AG04450 (cell line): ENCODE measurements at places on chromosomes 2 and 18.

GRCh38 chr2:67456428-67456827 is 59.3 kb downstream of the ETAA1 start:
- DNase-seq: no peak

DNA sequence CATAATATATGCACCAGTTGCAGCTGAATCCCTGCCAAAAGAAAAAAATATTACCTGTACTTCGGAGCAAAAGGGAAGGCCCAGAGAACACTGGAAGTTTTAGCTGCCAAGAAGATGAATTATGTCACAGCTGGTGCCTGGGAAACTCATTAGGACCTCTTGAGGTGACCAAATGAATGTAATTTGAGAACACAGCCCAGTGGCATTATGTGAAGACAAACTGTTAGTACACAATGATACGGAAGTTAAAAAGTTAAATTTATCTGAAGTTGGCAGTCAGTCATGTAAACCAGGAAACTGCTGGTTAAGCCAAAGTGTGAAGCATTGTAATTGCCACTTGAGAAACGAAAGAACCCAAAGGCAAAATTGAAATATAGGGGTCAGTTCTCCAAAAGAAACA is 80.7 kb downstream of the EML4 start:
- no peak for DNase-seq

DNA sequence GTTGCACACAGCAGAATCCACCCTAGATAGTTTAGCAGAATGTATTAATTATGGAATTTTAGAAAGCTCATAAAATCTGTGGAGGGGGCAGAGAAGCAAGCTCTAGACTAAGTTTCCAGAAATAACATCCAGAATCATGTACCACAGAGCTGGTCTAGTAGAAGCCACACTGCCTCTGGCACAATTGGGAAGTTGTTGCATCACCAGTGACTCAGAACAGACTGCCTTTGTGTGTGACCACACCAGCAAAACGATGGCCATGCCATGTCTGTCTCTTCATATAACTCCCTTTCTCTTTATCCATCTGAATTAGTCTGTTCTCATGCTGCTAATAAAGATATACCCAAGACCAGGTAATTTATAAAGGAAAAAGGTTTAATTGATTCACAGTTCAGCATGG is 158.9 kb downstream of the CCDC148 start:
- no peak for DNase-seq

DNA sequence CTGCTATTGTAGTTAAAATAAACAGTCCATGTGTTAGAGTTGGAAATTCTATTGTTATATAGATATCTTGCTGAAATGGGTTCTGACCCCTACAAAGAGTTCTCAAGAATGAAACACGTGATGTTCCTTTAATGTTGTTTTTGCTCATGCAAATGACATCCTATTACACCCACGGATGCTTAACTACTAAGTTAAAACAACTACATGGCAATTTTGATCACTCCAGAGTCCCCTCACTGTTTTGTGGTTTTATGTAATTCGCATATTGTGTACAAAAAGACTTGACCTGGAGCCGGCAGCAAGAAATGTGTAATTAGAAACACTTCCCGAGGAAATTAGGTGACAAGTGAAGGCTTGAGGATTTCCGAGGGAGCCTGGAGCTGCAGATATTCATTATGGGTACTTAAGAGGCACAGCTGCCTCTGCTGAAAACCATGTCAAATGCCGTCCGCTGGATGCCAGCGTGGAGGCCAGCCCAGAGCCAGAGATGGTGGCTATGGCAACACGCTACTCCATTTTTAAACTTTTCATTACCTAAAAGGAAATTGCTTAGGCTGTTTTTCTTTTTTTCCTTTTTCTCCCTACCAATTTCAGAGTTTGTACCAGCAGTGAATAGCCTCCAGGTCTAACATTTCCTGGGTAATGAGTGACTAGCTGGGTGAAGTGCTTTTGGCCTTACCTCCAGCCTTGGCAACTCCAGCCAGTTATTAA is 21.0 kb upstream of the CABLES1 start:
- DNase-seq: no peak

DNA sequence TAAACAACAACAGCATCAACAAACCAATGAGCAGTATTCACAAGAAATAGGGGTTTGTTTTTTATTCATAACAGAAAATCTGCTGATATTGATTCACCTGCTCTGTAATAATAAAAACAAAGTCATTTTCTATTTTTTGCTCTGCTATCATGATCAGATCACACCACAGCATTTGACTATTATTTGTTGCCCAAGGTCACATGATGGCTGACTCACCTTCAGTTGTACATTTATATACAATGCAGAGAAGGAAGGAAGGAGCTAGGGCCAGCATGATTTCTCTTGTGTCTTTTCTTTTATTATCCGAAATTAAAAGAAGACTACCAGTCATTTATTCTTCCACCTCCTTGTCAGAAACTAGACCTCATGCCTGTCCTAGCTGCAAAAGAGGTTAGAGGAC is 1427.7 kb upstream of the CELF4 start:
- DNase-seq: no peak

DNA sequence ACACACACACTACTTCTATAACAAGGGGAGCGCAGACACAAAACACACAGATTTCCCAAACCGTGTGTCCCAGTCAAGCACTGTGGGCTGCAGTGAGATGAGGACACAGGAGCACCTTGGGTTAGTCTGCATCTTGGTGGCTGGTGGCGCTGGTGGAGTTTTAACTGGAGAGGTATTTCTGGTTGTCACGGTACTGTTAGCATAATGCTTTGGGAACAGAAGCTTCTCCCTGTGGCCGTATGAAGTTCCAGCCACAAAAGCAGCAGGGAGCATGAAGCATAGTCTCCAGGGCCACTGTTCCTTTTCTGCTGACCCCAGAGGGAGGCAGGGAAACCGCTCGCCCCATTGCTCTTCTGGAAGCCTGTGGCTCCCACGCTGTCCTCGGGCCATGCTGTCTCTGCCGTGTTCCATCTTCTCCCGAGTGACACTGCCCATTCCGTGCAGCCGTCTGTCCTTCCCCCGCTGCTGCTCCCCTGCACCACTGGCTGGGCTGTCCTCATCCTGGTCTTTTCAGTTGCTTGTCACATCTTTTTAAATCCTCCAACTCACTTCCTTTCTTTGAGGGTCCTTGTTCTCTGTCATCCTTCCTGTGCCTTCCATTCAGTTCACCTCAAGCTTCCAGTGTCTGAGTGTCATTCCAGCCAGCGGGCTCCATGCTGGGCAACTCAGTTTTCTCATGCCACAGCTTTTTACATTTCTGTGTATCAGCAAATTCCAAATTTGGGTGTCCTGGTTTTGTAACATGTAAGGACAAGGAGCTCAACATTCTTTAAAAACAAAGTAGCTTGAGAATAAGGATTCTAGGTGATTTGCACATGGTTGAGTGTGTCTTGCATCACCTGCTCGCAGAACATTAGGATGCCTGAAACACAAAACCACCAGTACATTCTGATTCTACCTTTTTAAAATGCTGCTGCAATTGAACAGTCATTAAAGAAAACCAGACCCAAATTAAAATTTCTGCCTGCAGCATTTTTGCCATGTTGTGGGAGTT is 125.0 kb downstream of the MTCL1 start:
- DNase-seq: no peak
